ENCODE measurements at places on chromosomes 6 and 20. TPM values are rescaled to one million over a fixed set of nuclear protein-coding genes. Genes with fewer than 3 reads are reported as not detected.

The PROCR gene
- total RNA-seq: 9.5 TPM

The NUP153 gene
- 24.3 TPM for total RNA-seq

The HDGFL1 gene
- total RNA-seq: not detected

The GFOD1 gene
- 33.7 TPM for total RNA-seq

The APOM gene
- 2.4 TPM for total RNA-seq

The ZSCAN23 gene
- 1.2 TPM for total RNA-seq

The SF3B5 gene
- 125 TPM for total RNA-seq

The PRRT1 gene
- total RNA-seq: 0.27 TPM

The AGPAT4 gene
- total RNA-seq: 1.7 TPM

The CLIC5 gene
- total RNA-seq: 272 TPM

The DLL1 gene
- total RNA-seq: 15.3 TPM

The TGM2 gene
- 473 TPM for total RNA-seq

The MLN gene
- not detected for total RNA-seq

The TFAP2D gene
- not detected for total RNA-seq

The SLC17A2 gene
- not detected for total RNA-seq

The DEFB124 gene
- total RNA-seq: not detected

The SMAP1 gene
- total RNA-seq: 32.2 TPM

The MAPK13 gene
- total RNA-seq: 0.87 TPM

The SLC22A3 gene
- 1.3 TPM for total RNA-seq

The HSPA12B gene
- total RNA-seq: 16.2 TPM

The TJAP1 gene
- 23.2 TPM for total RNA-seq

The FAM83C gene
- total RNA-seq: not detected

The LST1 gene
- 6.9 TPM for total RNA-seq

The VSX1 gene
- not detected for total RNA-seq

The BPIFB4 gene
- not detected for total RNA-seq

The SOX18 gene
- 36.8 TPM for total RNA-seq

The FRK gene
- 8.8 TPM for total RNA-seq

The ULBP1 gene
- 0.17 TPM for total RNA-seq

The PNPLA1 gene
- total RNA-seq: not detected

The SLC32A1 gene
- not detected for total RNA-seq

Data from left ventricle myocardium superior (tissue), 1 donor.